ENCODE measurements at places on chromosomes 4 and X.

DNA sequence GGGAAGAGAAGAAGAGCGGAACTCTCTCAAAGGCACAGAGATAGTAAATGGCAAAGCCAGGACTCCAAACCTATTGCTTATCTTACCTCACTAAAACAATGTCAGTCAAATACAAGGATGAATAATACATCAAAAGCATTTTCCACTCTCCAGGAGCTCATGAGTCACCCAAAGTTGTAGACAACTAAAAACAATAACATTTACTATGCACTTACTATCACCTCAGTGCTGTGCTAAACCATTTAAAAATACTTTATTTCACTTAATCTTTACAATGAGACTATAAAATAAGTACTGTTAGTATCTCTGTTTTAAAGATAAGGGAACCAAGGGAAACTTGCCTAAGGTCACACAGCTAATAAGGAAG lies 163.2 kb upstream of the SPANXC start:
- DNase-seq, result peak; percentile 85

GRCh38 chr4:122050841-122051240 lies 99.0 kb upstream of the TRPC3 start:
- no peak for DNase-seq

GRCh38 chrX:47523713-47524166 lies 37.3 kb upstream of the ARAF start:
- no peak for DNase-seq

DNA sequence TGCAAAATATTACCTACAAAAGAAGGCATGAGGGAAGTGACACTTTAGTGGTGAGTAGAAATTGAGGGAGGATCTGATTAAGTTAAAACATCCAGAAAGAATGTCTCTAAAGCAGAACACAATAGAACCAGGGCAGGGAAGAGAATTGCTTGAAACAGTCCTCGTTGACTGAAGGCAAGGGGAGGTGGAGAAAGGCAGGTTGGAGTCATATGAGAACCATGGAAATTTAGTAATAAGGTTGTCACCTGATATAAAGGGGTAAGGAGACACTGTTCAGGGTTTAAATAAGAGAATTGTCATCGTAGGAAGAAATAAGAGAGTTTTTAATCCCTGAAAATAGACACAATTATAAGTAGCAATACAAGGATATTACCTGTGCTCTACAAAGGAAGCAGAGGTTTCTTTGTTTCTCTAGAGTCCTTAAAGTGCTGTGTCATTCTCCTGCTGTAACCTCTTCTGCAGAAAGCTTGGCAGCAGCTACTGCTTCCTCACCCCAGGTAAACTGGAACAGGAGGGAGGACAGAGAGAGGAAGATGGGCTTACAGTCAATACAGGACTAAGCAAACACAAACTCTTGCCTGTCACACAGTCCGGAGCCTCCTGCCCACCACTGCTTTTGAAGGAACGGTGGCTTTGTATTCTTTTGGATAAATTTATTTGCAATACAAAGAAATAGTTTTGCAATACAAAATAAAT lies 258.4 kb downstream of the PPARGC1A start:
- DNase-seq, result no peak

DNA sequence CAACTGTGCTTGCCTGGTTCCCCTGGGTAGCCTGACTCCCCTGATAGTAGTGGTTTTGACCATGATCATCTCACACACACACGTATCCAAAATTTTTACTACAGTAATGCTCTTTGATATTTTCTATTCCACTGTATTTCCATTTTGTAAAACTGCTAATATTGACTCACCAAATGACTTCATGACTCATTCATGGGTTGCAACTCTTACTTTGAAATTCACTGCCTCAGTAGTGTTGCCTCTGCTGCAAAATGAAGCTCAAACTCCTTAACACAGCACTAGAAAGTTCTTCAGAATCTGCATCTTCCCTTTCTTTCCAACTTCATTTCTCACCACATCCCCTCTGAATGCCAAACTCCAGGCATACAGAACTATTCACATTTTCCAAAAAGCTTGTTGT lies 20.3 kb downstream of the QRFPR start:
- no peak for DNase-seq

DNA sequence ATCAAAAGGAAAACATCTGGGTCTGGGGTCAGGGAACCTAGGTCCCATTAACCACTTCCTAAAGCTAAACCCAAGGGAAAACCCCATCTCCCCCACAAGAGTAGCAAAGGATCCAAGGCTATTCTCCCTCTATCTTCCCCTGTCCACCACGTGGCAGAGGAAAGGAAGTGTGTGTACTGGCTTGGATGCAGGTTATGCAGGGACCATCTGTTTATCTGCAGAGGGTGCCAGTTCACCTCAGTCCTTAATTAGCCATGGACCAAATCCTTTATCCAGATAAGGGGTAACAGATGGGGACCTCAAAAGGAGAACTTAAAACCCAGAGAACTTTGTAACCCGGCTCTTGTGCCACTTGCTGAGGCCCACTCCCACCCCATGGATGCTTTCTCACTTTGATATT lies 135.3 kb downstream of the ZNF518B start:
- DNase-seq, result no peak

- no peak for DNase-seq
These were observed 36.7 kb upstream of the PAGE4 start for GRCh38 chrX:49792376-49792775.

- peak; percentile 63 for DNase-seq
These were observed 10.7 kb upstream of the HCCS start for GRCh38 chrX:11100281-11101035.

- no peak for DNase-seq
These were observed 105.9 kb downstream of the THOC2 start for GRCh38 chrX:123626962-123627361.

GRCh38 chrX:18873189-18873791 lies 110.6 kb downstream of the PHKA2 start:
- DNase-seq, result peak; percentile 46

GRCh38 chrX:123193101-123193500 lies 9.0 kb downstream of the GRIA3 start:
- no peak for DNase-seq

GRCh38 chrX:30895370-30895769 lies 6.3 kb upstream of the TAB3 start:
- DNase-seq, result no peak

DNA sequence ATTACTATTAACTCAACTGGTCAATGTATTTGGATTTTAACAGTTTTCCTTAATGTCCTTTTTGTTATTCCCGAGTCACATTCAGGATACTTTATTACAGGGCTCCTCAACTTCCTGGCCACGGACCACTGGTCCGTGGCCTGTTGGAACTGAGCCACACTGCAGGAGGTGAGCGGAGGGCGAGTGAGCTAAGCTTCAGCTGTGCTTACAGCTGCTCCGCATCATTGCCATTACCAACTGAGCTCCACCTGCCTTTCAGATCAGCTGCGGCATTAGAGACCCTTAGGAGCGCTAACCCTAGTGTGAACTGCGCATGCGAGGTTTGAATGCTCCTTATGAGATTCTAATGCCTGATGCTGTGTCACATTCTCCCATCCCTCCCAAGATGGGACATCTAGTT lies 591.7 kb downstream of the CCSER1 start:
- DNase-seq, result no peak

DNA sequence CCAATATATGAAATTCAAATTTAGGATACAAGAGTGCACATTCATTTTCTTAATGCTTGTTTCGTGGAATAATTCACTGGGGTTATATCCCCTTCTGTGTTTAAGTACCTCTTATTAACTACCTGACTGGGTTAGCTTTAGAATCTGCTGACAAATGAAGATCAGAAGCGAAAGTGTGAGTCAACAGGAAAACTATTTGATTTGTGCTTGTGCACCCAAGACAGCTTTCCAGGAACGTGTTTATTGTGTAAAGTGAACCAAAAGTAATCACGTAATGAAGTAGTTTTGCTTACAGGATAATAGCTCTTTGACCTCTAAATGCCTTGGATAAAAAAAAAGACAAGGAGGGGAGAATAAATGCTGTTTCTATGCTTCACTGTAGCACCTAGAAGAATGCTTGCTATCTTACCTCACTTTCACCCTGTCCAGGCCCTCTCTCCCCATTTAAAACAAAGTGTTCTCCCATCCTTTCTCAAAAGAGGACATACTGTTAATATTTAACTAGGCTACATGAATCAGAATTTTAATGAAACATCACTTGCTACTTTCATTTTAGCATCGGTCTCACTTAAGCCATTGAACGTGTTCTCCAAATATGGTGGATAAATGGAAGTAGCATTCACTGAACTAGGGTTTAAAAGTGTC lies 141.9 kb downstream of the THOC2 start:
- peak; percentile 27 for DNase-seq

DNA sequence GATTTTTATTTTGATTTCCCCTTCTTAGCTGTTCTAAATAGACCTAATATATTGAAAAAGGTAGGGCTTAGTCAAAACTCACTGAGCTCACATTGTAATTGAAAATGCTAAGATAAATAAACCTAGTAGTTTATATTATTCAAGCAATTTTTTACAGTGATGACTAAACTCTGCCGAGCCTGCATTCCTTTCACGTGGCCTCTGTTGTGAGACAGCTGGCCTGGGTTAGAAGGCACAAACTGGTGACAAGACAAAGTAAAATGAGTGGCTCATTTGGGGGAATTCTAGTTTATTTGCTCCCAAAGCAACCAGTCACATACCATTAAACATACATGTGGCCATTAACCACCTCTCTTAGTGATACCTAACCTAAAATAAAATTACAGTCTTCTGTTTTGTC lies 169.4 kb upstream of the TEX13C start:
- DNase-seq, result no peak

DNA sequence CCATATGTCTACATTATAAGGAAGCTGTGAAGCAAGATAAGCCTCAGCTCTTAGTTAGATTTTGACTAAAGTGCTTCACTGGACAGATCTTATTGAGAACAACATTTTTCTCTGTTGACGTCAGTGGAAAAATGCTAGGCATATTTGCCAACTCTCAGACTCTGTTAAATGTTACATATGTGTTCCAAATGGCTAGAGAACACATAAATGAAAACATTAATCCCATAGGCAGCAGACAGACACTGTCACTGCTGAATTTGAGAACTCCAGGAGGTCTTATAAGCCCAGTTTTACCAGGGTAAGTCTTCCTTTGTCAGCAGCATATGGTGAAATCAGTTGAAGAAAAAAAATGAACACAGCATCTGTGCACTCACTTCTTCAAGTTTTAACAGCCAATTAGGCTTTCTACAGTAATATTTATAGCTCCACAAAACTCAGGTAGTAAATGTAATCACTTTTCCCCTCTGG lies 186.9 kb downstream of the CAMK2D start:
- DNase-seq, result peak; percentile 88

DNA sequence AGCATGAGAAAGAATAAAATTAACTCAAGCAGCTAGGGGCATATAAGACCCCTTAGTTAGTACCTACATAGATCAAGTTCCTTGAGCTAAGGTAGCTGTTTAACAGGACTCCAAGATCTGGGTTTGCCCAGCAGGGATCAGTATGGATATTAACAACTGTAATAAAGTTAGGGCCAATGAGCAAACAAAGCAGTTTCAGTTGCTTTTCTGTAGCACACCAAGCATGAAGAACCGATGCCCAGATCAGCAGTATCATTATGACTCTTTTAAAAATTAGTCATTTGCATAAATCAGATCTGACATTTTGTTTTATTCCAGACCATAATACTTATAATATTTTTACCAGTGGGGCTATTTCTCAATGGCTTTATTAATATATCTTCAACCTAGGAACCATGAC lies 80.9 kb downstream of the C4orf33 start:
- DNase-seq, result no peak

GRCh38 chr4:54067166-54067565 lies 2.8 kb upstream of the CHIC2 start:
- DNase-seq, result peak; percentile 87

- peak; percentile 6 for DNase-seq
These were observed 42.9 kb downstream of the USP26 start for GRCh38 chrX:133053861-133054598.

- DNase-seq, result peak; percentile 34
These were observed 929 bp downstream of the ZBTB33 start for GRCh38 chrX:120251471-120252011.

- DNase-seq, result no peak
These were observed 155.6 kb downstream of the HNRNPD start for GRCh38 chr4:82217986-82218715.

GRCh38 chr4:127829014-127829413 lies 46.9 kb downstream of the HSPA4L start:
- DNase-seq, result no peak

GRCh38 chr4:108359986-108360681 lies 191.4 kb upstream of the LEF1 start:
- DNase-seq, result no peak

Data from endothelial cell of umbilical vein (primary cell).